Vagina (tissue), 2 donors: ENCODE measurements at places on chromosomes 1 and 21. TPM values are rescaled to one million over a fixed set of nuclear protein-coding genes. Genes with fewer than 3 reads are reported as not detected.

- peaks cover 48% of the 10 kb centered on the region for H3K4me1 ChIP-seq
- no peaks in the 10 kb centered on the region for H3K27me3 ChIP-seq
- no peak for DNase-seq
- H3K36me3 ChIP-seq, result no peaks in the 10 kb centered on the region
These were observed 144.6 kb downstream of the NFIA start for GRCh38 chr1:61226791-61227567.

- H3K27me3 ChIP-seq, result no peaks in the 10 kb centered on the region
- H3K4me3 ChIP-seq, result peak overlapping the region; percentile 32
- no peaks in the 10 kb centered on the region for H3K36me3 ChIP-seq
- H3K4me1 ChIP-seq, result peaks cover 12% of the 10 kb centered on the region
- no peak for DNase-seq
- H3K27ac ChIP-seq, result no peak overlapping the region
These were observed 155.9 kb downstream of the FOXD2 start for GRCh38 chr1:47593598-47594285.

DNA sequence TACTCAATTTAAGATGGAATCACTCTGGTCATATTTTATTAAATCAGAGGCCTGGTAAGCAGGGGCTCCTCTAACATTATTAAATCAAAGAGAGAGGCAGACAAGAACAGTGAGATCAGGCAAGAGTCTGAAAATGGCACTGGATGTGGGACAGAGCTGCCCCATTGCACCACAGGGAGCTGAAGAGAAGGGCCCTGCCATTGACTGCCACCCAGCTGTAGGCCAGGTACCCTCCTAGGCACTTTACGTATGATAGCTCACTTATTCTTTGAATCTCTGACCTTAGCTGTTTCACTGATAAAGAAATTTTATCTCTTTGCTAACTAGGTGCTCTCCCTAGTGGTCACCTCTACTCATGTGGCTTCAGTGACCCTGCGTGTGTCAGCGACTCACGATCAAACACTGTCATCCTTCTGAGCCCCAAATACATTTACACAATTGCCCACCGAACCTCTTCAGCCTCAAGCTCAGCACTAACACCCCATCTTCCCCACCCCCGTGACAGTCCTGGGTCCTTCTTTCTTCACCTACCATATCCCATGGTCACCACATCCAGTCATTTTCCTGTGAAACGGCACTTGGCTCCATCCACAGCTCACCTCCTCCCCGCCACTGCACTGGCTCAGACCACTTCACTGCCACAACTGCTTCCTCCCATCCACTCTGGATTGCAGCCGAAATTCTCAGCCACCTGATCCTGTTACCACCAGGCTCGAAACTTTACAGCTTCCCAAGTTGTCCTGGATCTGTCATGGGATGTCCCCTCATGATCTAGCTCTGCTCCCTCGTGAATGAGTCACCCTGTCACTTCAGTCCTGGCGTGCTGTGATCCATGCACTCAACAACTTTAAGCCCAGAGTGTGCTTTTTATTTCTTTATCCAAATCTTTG, 97.3 kb upstream of the SYT6 start:
- H3K4me1 ChIP-seq, result no peaks in the 10 kb centered on the region
- no peak overlapping the region for H3K27ac ChIP-seq
- no peaks in the 10 kb centered on the region for H3K27me3 ChIP-seq
- H3K36me3 ChIP-seq, result no peaks in the 10 kb centered on the region
- peak; percentile 65 for DNase-seq

DNA sequence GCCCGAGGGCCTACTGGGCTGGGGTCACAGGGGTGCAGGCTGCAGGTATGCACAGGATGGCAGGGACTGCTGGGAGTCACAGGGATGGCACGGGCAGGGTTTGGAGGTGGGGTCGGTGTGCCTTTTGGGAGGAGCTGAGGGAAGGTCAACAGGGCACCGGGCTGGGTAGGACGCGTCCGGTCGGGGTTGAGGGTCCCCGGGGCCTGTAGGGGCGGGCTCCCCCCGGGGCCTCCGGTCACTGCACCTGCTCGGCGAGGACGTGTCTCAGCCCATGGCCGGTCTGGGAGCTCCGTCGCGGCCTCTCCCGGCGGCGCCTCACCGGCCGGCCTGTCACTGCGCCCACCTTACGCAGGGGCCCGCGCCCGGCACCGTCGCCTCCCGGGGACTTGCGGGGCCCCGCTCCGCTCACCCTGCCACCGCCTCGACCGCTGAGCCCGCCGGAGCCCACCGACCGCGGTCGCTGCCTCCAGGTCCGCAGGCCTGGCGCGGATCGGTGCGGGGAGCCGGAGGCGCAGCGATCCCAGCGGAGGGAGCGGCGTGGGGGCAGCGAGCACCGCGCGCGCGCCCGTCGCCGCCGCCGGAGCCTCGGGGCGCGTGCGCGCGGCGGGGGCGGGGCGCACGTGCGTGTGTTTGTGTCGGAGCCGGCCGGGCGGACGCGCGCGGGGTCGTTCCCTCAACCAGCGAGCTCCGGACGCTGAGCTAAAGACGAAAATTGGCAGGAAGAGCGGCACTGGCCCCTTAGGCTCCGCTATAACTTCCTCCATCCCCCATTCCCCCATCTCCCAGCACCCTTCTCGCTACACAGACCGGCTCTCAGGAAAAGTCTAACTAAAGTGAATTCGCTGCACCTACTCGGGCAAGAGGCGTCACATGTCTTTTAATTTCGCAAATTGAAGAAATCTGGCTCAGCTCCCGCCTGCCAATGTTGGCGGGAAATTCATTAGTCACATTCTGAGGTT, at the start of gene AMIGO1:
Gene AMIGO1, minus strand, starts transcription at position 552 of the 959 bp plus-strand sequence. CDS start 815 bp downstream, outside the sequence.
- H3K27ac ChIP-seq, result peak within 1 kb of the TSS; percentile 70
- no peak for DNase-seq
- no peaks in the 10 kb centered on the region for H3K27me3 ChIP-seq

GRCh38 chr1:86114236-86114635, 42.3 kb downstream of the COL24A1 start:
- H3K27me3 ChIP-seq, result no peaks in the 10 kb centered on the region
- DNase-seq, result no peak
- H3K4me1 ChIP-seq, result no peaks in the 10 kb centered on the region
- no peak overlapping the region for H3K4me3 ChIP-seq
- H3K27ac ChIP-seq, result no peak overlapping the region

- H3K4me1 ChIP-seq, result no peaks in the 10 kb centered on the region
- no peak for DNase-seq
- no peaks in the 10 kb centered on the region for H3K36me3 ChIP-seq
- no peaks in the 10 kb centered on the region for H3K27me3 ChIP-seq
These were observed 20.7 kb downstream of the NR5A2 start for GRCh38 chr1:200048244-200048643.

- no peaks in the 10 kb centered on the region for H3K36me3 ChIP-seq
- no peaks in the 10 kb centered on the region for H3K4me1 ChIP-seq
- H3K27me3 ChIP-seq, result no peaks in the 10 kb centered on the region
- no peak overlapping the region for H3K4me3 ChIP-seq
- H3K27ac ChIP-seq, result no peak overlapping the region
These were observed 69.4 kb downstream of the RGS21 start for GRCh38 chr1:192386051-192386650.

The HFM1 gene
- total RNA-seq, result 9.3 TPM

The HSD11B1 gene
- total RNA-seq, result 18.7 TPM

The NTMT2 gene
- total RNA-seq, result not detected

GRCh38 chr1:248857749-248858095, 1.2 kb downstream of the ZNF692 start:
- peak overlapping the region; percentile 90 for H3K27ac ChIP-seq
- peaks cover 20% of the 10 kb centered on the region for H3K4me1 ChIP-seq
- no peaks in the 10 kb centered on the region for H3K36me3 ChIP-seq
- H3K27me3 ChIP-seq, result no peaks in the 10 kb centered on the region

The ODF2L gene
- total RNA-seq, result 40.5 TPM

DNA sequence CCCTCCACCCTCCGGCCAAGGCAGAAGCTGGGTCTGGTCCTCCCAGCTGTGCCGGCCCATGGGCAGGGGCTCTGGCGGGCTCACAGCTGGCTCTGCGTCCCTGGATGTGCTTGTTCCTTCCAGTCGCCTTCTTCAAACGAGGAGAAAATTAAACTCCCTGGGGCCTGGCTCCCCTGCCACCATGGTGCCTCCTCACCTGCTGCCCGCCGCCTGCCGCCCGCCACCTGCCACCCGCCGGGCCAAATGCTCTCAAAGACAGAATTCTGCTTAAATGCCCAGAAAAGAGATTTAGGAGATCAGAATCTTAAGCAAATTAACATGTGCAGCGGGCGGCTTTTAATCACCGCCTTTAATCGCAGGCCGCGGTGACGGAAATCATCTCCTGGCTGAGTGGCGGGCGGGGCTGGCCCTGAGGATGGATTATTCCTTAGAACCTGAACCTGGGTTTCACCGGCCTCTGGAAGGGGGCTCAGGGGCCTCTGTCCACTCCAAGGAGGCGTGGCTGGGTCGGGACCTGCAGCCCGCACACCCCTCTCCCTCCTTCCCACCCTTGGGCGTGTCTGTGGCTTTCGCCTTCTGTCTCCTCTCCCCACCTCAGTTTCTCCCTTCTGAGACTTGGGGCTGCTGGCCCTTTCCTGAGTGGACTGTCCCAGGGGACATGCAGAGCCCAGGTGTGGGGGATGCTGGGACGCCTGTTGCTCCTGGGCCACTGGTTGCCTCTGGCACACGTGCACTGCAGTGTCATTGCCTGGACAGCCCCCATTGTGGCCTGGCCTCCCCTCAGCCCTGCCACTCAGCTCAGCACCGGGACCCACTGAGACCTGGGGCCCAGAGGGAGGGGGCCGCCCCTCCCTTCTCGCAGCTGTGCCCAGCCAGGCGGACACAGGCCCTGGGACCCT, 10.5 kb upstream of the PLCH2 start:
- no peaks in the 10 kb centered on the region for H3K36me3 ChIP-seq
- DNase-seq, result no peak
- no peak overlapping the region for H3K4me3 ChIP-seq
- H3K27ac ChIP-seq, result no peak overlapping the region
- H3K27me3 ChIP-seq, result no peaks in the 10 kb centered on the region

DNA sequence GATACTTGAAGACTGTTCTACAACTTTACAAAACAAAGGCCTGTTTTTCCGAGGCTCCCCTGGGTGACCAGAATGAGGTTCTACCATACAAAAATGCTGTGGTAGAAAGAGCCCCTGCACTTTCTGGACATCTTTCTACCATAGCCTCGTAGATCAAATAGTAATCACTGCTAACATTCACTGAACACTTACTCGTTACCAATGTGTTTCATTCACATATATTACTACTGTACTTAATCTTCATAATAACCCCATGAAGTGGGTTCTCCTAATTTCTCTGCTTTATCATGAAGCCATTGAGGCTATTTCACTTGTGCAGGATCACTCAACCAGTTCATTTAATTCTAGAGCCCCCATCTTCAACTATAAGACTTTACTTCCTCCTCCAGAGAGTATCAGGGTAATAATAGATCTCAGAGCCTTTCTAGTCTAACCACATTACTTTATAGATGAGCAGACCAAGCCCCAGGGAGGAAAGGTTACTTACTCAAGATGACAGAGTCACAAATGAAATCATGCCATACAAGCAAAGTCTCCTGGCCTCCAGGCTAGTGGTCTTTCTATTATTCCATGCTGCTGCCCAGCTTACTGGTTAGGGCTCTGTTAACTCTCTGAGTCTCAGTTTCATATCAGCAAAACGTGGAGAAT, 46.7 kb upstream of the OSBPL9 start:
- peaks cover 21% of the 10 kb centered on the region for H3K4me1 ChIP-seq
- H3K27me3 ChIP-seq, result no peaks in the 10 kb centered on the region
- H3K4me3 ChIP-seq, result no peak overlapping the region
- DNase-seq, result no peak
- H3K27ac ChIP-seq, result no peak overlapping the region
